RWPE2 (cell line): ENCODE measurements at places on chromosomes 7 and 10.

- H3K4me1 ChIP-seq, result no peaks in the 10 kb centered on the region
- peak; percentile 58 for DNase-seq
- H3K27ac ChIP-seq, result no peak overlapping the region
Observed at GRCh38 chr7:151382079-151382885, 27.6 kb downstream of the WDR86 start.

GRCh38 chr10:76917071-76917470 lies 720.5 kb downstream of the KCNMA1 start:
- DNase-seq, result no peak
- no peaks in the 10 kb centered on the region for H3K4me1 ChIP-seq
- no peaks in the 10 kb centered on the region for H3K27me3 ChIP-seq
- no peaks in the 10 kb centered on the region for H3K36me3 ChIP-seq

DNA sequence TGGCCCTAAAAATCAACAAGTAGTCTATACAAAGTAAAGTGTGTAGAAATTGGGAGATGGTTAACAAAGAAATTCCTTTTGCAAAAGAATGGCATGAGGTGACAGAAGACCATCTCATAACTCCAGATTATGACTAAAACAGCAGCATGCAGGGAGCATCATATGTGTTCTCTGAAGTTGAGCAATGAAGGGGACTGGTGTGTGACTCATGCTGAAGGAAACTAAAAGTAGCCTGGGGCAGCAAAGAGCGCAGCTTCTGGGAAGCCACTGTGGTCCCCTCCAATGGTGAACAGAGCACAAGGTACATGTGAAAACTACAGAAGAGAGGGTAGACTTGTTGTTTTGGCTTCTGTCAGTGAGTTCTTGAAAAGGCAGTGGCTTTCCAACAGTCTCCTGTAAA lies 133.4 kb downstream of the MACC1 start:
- no peaks in the 10 kb centered on the region for H3K27me3 ChIP-seq
- DNase-seq, result no peak
- H3K4me3 ChIP-seq, result no peak overlapping the region
- peaks cover 4% of the 10 kb centered on the region for H3K4me1 ChIP-seq
- no peaks in the 10 kb centered on the region for H3K36me3 ChIP-seq
- no peak overlapping the region for H3K27ac ChIP-seq

- no peak overlapping the region for H3K27ac ChIP-seq
- no peak overlapping the region for H3K4me3 ChIP-seq
- H3K36me3 ChIP-seq, result 0 out of 2 replicates have a peak, but pooled peaks cover 6% of the 10 kb centered on the region
- H3K4me1 ChIP-seq, result no peaks in the 10 kb centered on the region
- H3K27me3 ChIP-seq, result no peaks in the 10 kb centered on the region
Observed at GRCh38 chr7:24595671-24596418, 22.6 kb downstream of the PALS2 start.

- peaks cover 19% of the 10 kb centered on the region for H3K4me1 ChIP-seq
- no peak for DNase-seq
- no peaks in the 10 kb centered on the region for H3K27me3 ChIP-seq
- H3K4me3 ChIP-seq, result no peak overlapping the region
- no peak overlapping the region for H3K27ac ChIP-seq
- H3K36me3 ChIP-seq, result no peaks in the 10 kb centered on the region
Observed at GRCh38 chr10:124715439-124715838, 28.7 kb downstream of the FAM53B start.

DNA sequence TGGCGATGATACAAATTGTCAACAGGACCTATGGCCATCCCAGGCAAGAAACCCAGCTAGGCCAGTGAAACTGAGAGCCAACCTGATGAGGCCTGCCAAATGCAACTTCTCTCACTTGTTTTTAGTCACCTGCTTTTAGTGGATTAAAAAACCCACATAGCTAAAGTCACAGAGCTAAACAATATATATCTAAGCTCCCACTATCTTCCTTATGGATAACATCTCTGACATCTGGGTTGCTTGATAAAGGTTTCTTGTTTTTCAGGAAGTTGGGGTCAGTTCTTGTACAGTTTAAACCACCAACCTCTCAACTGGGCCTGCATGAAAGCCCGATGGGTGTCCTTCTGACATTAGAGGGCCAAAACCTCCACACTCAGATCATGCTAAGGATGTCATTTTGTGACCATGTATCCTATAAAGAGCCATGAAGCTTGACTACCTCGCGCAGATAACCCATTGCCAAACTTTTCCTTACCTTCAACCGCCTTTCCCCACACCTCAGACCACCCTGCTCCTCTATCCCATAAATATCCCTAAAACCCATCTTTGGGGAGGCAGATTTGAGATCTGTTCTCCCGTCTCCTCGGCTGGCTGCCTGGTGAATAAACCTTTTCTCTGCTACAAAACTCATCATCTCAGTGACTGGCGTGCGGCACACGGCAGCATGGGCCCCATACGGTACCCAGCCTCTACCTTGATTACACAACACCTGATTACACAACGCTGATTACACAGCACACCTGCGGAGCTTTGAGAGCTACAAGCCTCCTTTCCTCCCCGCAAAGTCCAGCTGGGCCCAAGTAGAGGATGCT lies 797 bp upstream of the STMP1 start:
- H3K27ac ChIP-seq, result peak overlapping the region; percentile 85
- H3K4me3 ChIP-seq, result peak overlapping the region; percentile 96
- DNase-seq, result no peak
- H3K36me3 ChIP-seq, result peaks cover 6% of the 10 kb centered on the region; the same call in 1 of the 2 replicates

DNA sequence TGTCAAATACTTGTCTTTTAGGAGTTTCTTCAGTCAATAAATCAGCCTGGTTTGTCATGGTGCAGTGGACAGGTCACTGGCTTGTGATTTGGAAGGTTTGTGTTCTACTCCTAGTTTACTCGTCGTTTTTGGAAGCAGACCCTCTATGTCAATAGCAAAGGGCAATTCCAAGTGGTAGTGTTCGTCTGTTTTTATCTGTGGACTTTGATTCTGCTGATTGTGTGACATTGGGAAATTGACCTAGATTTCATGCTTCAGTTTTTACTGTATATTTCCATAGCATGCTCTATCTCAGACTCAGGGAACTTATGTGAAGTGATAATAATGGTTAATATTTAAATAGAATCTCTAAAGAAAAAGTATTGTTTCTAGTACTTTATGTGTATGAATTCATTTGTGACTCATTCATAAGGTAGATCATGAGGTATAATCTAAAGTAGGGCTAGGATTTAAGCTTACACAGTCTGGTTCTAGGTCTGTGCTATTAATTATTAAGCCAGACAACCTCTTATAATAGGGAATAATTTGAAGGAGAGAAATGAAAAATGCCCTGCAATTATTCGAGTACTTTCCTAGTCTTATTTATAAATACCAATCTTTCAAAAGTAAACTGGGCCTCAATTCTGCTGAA lies 198.1 kb downstream of the REEP3 start:
- H3K4me1 ChIP-seq, result peaks cover 9% of the 10 kb centered on the region
- no peak for DNase-seq
- H3K4me3 ChIP-seq, result no peak overlapping the region

DNA sequence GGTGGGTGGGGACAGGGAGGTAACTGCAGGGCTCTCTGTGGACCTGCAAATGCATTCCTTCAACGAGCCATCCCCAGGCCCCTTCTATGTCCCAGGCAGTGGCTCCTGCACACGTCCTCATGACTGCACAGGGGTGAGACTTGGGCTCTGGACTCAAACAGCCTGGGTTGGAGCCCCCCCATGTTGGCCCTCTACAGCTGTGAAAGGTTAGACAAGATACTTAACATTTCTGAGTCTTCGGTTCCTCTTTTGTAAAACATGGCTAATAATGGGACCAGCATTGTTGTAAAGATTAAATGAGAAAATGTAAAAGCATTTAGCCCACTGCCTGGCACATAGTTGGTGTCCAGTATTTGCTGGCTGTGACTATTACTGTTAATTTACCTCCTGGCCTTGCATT lies 41.8 kb downstream of the CHST3 start:
- peaks cover 22% of the 10 kb centered on the region for H3K4me1 ChIP-seq
- DNase-seq, result no peak
- no peak overlapping the region for H3K4me3 ChIP-seq
- peaks cover 55% of the 10 kb centered on the region for H3K36me3 ChIP-seq

- no peak overlapping the region for H3K4me3 ChIP-seq
- no peaks in the 10 kb centered on the region for H3K36me3 ChIP-seq
- H3K27me3 ChIP-seq, result no peaks in the 10 kb centered on the region
- H3K27ac ChIP-seq, result peak overlapping the region; percentile 64
Observed at GRCh38 chr7:22582863-22583622, 83.1 kb upstream of the STEAP1B start.

GRCh38 chr7:22005151-22005550 lies 59.5 kb upstream of the CDCA7L start:
- H3K36me3 ChIP-seq, result no peaks in the 10 kb centered on the region
- no peaks in the 10 kb centered on the region for H3K27me3 ChIP-seq
- peaks cover 6% of the 10 kb centered on the region for H3K4me1 ChIP-seq
- no peak overlapping the region for H3K4me3 ChIP-seq
- no peak for DNase-seq

- no peaks in the 10 kb centered on the region for H3K4me1 ChIP-seq
- no peak overlapping the region for H3K27ac ChIP-seq
- no peak for DNase-seq
Observed at GRCh38 chr10:115957786-115958442, 315.1 kb downstream of the GFRA1 start.

DNA sequence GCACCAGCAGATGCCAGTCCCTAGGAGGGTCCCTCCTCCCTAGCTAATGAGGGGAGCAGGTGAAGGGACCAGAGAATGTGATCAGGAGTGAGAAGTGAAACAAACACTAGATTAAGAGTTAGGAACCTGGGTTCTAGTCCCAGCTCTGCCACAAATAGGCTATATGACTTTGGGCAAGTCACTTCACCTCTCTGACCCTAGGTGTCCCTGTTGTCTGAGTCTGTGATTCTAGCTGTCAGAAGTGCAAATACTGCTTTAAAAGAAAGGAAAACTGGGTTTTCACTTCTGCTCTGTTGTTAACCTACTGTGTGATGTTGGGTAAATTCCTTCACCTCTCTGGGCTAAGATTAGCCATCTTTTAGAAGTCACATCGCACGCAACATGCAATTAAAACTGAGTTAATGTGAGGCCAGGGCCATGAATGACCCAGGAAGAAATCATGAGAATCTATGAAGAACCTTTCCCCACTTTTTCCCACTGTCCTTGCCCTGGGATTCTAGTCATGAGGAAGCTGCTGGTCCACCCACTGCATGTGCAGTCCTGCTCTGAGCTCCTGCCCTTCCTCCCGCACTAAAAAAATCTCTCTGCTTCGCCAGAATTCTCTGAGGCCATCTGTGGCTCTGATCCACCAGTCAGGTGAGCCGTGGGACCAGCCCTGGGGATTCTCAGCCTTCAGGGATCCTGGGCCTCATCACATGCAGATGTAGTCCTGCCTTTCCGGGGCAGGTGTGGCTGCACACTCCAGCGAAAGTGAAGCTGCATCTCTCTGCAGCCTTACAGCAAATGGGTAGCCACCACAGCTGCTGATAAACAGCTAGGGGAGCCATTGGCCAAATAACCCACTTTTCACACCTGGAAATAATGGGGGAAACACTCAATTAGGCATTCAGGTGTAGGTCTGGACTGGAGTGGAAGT lies 181.7 kb downstream of the PLXNA4 start:
- no peak overlapping the region for H3K4me3 ChIP-seq
- no peaks in the 10 kb centered on the region for H3K36me3 ChIP-seq
- no peak for DNase-seq
- no peak overlapping the region for H3K27ac ChIP-seq

GRCh38 chr7:39356172-39356925 lies 209.9 kb upstream of the YAE1 start:
- H3K27me3 ChIP-seq, result peaks cover 7% of the 10 kb centered on the region
- DNase-seq, result no peak
- H3K4me3 ChIP-seq, result no peak overlapping the region

DNA sequence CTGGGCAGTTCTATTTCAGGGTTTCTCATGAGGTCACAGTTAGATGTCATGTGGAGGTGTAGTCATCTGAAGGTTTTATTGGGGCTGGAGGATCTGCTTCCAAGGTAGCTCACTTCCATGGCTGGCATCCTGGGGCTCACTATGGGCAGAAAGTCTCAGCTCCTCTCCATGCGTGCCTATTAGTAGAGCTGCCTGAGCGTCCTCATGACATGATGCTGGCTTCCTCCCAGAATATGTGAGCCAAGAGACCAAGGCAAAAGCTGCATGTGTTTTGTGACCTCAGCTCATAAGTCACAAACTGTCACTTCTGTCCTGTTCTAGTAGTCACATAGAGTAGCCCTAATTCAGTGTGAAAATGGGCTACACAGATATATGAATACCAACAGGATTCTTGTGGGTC lies 524.4 kb downstream of the SUGCT start:
- no peak overlapping the region for H3K27ac ChIP-seq
- H3K4me3 ChIP-seq, result no peak overlapping the region
- no peaks in the 10 kb centered on the region for H3K36me3 ChIP-seq
- H3K4me1 ChIP-seq, result no peaks in the 10 kb centered on the region

DNA sequence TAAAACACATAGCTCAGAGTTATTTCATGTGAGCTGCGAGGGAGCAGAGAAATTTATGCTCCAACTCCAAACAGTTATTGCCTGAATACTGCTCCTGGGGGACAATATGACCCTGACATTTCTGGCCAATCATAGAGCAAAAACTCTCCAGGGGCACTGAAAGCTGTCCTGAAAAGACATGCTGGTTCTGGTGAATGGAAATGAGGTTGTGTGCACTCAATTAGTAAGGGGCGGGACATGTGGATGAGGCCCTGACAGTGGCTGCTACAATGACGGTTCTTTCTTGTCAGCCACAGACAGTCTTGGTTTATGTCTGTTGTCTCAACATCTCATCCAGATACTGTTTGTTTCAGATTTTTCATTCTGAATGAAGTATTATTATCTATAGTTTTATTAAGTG lies 151.8 kb downstream of the TWIST1 start:
- no peaks in the 10 kb centered on the region for H3K36me3 ChIP-seq
- H3K4me1 ChIP-seq, result peaks cover 5% of the 10 kb centered on the region
- H3K27me3 ChIP-seq, result no peaks in the 10 kb centered on the region
- no peak for DNase-seq
- no peak overlapping the region for H3K4me3 ChIP-seq
